ENCODE measurements at places on chromosomes 16 and 17.

DNA sequence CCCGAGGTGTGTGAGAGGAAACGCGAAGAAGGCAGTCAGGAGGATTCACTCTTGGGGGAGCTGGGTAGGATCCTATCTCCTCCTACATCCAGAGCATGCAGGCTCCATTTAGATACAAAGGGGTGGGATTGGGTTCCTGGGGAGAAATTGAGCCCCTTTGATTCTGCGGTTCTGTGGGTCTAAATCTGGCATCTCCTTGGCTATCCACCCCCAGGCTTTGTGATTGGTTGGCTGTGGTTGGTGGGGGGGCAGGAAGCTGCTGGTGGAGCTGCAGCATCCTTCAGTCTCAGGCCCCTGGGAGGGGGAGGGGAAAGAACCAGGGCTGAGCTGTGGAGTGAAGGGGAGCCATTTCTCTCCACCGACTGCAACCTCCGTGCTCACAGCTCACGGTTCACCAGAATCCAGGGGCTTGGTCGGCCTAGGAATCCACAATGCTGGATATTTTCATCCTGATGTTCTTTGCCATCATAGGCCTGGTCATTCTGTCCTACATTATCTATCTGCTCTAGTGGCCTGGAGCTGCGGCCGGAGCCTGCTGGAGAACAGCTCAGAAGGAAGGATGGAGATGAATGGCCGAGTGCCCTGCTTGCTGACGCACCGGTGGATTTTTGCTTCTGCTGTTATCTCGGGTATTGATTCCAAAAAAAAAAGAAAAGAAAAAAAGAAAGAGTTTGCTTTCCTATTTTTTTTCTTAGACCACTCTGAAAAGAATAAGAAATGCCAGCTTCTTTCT lies at the start of gene LASP1NB:
Gene LASP1NB, plus strand, starts transcription at position 352 of the 733 bp plus-strand sequence.
- H3K4me3 ChIP-seq: peak within 1 kb of the TSS; percentile 15
- H3K36me3 ChIP-seq: no peaks in the 10 kb centered on the region
- no peak for DNase-seq
- peak within 1 kb of the TSS; percentile 14 for H3K27ac ChIP-seq

DNA sequence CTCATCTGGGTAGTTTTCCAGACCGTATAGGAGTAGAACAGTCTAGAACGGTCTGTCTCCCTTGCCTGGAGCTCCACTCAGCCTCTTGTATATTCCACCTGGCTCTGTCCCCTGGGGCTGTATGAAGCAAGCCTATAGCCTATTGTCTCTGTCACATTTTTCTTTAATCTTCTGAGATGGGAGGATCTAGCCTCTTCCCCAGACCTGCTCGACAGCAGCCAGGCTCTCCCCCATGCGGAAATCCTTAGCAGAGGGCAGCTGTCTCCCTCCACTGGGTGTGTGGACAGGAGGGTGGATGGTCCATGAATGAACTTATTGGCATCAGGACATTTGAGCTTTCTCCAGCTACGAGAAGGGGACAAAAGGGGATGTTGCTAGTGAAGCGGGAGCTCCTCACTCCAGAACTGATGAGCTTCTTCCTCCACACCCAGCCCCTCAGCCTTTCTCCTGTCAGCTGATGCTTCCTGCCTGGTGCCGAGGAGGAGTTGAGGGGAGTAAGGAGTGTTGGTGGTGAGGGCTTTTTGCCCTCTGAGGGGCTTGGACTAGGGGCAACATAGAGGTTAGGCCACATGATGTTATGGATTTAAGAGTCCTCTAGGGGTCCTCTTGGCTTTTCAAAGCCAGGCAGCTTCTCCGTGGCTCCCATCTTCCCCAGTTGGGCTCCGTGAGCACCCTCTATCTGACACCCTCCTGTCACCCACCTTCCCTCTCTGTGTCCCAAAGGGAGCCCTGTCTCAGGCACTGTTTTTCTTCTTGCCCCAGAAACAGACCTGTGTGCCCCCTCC lies 28.0 kb downstream of the ARHGAP23 start:
- H3K4me3 ChIP-seq: no peak overlapping the region
- peaks cover 63% of the 10 kb centered on the region for H3K27me3 ChIP-seq
- no peak for DNase-seq
- peaks cover 22% of the 10 kb centered on the region for H3K4me1 ChIP-seq
- peak overlapping the region; percentile 14 for H3K27ac ChIP-seq

- no peak overlapping the region for H3K27ac ChIP-seq
- peaks cover 3% of the 10 kb centered on the region for H3K36me3 ChIP-seq
- H3K4me3 ChIP-seq: no peak overlapping the region
- H3K27me3 ChIP-seq: no peaks in the 10 kb centered on the region
- peaks cover 2% of the 10 kb centered on the region for H3K4me1 ChIP-seq
Measured at GRCh38 chr17:59074494-59074893, 32.2 kb downstream of the TRIM37 start.

- no peak overlapping the region for H3K27ac ChIP-seq
- peaks cover 20% of the 10 kb centered on the region for H3K27me3 ChIP-seq
- no peaks in the 10 kb centered on the region for H3K4me1 ChIP-seq
- H3K4me3 ChIP-seq: no peak overlapping the region
- no peaks in the 10 kb centered on the region for H3K36me3 ChIP-seq
Measured at GRCh38 chr17:69363488-69364210, 36.7 kb upstream of the ABCA5 start.

DNA sequence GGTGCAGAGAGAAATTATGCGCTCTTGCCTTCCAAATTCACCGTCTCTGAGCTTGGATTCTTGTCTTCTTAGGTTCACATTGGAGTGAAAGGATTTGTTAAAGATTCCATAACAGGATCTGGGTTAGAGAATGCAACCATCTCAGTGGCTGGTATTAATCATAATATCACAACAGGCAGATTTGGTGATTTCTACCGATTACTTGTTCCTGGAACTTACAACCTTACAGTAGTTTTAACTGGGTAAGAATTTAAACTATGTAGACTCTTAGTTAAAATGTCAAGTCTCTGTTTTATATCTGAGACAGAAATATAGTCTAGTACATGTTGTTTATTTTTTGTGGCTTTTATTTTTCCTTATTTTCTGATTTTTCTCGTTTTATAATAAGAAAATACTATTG lies 42.9 kb downstream of the CPD start:
- no peak overlapping the region for H3K4me3 ChIP-seq
- no peaks in the 10 kb centered on the region for H3K27me3 ChIP-seq
- H3K36me3 ChIP-seq: peaks cover 8% of the 10 kb centered on the region

- no peak overlapping the region for H3K4me3 ChIP-seq
- DNase-seq: no peak
- H3K36me3 ChIP-seq: no peaks in the 10 kb centered on the region
- H3K27me3 ChIP-seq: no peaks in the 10 kb centered on the region
- H3K27ac ChIP-seq: no peak overlapping the region
Measured at GRCh38 chr17:67496286-67496685, 119.2 kb downstream of the PITPNC1 start.

GRCh38 chr16:86026171-86026910 lies 127.4 kb downstream of the IRF8 start:
- no peak overlapping the region for H3K4me3 ChIP-seq
- no peaks in the 10 kb centered on the region for H3K4me1 ChIP-seq
- DNase-seq: no peak
- no peak overlapping the region for H3K27ac ChIP-seq
- no peaks in the 10 kb centered on the region for H3K36me3 ChIP-seq
- peaks cover 23% of the 10 kb centered on the region for H3K27me3 ChIP-seq

- no peak for DNase-seq
- peaks cover 15% of the 10 kb centered on the region for H3K4me1 ChIP-seq
- H3K27me3 ChIP-seq: no peaks in the 10 kb centered on the region
- peak overlapping the region; percentile 37 for H3K27ac ChIP-seq
- H3K36me3 ChIP-seq: no peaks in the 10 kb centered on the region
- no peak overlapping the region for H3K4me3 ChIP-seq
Measured at GRCh38 chr17:29549177-29549923, 17.5 kb downstream of the ABHD15 start.

DNA sequence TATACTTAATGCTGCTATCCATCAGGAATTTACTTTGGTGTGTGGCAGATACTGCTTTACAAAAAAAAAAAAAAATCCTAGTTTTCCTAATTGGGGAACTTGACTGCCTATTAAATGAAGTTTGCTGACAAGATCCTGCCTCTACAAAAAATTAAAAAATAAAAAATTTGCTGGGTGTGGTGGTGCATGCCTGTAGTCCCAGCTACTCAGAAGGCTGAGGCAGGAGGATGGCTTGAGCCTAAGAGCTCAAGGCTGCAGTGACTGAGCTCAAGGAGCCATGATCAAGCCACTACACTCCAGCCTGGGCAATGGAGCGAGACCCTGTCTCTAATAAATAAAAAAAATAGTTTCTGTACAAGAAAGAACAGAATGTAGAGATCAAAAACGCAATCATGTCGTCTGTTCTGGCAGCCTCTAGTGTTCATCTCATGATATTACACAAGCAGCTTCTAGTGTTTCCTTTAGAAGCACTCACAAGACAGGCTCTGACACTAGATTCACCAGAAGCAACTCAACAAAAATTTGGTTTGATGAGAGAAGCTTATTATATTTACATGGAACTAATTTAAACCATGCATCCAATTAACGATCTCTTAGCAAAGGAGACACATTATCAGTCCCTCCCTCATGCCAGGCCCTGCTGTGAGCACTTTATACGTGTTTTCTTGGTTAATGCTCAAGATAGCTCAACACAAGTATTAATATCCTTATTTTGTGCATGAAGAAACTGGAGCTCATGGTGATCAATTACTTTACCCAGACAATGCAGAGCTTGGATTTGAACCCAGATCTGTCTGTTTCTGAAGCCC lies 6.8 kb upstream of the KRTAP17-1 start:
- H3K27me3 ChIP-seq: no peaks in the 10 kb centered on the region
- peaks cover 25% of the 10 kb centered on the region for H3K4me1 ChIP-seq
- DNase-seq: no peak
- no peaks in the 10 kb centered on the region for H3K36me3 ChIP-seq
- H3K27ac ChIP-seq: peak overlapping the region; percentile 88
- no peak overlapping the region for H3K4me3 ChIP-seq

DNA sequence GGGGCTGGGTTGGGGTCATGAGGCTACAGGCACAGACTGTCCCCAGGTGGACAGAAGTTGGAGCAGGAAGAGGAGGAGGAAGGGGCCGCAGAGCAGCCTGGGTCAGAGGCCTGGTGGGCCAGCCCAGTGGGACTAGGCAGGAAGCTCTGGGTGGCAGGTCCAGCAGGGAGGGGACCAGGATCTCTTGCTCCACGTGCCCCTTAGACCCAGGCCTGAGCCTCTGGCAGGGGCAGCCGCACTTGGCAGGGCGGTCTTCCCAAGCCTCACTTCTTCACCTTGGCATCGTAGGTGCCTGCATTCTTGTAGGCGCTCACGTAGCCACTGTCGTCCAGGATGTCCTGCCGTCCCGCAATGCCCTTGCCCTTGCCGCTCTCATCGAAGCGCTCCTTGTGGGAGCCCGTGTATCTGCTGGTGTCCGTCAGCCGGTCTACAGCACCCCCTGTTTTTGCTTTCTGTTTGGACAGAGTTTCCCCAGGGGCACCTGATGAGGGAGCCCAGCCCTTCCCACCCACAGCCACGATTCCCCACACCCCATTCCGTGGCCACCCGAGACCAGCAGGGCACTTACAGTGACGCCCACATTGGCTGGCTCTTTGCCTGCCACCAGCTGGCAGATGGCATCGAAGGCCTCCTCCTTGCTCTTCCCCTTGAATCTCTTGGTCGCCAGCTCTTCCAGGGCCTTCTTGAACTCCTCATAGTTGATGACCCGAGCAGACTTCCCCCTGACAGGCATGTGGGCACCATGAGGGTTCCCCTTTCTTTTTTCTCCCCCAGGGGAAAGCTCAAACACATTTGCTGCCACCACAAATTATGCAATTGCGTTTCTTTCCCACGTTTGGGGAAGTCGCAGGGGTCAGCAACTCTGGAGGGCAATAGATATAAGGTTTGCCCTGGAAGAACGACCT lies 3.1 kb downstream of the TPPP3 start:
- peaks cover 14% of the 10 kb centered on the region for H3K4me1 ChIP-seq
- peaks cover 8% of the 10 kb centered on the region for H3K36me3 ChIP-seq

GRCh38 chr17:47785538-47786123 lies 36.0 kb downstream of the OSBPL7 start:
- peaks cover 6% of the 10 kb centered on the region for H3K36me3 ChIP-seq
- no peak overlapping the region for H3K27ac ChIP-seq
- no peak for DNase-seq
- H3K4me3 ChIP-seq: no peak overlapping the region
- peaks cover 33% of the 10 kb centered on the region for H3K27me3 ChIP-seq
- peaks cover 3% of the 10 kb centered on the region for H3K4me1 ChIP-seq

- no peak overlapping the region for H3K4me3 ChIP-seq
- no peaks in the 10 kb centered on the region for H3K27me3 ChIP-seq
- peaks cover 21% of the 10 kb centered on the region for H3K4me1 ChIP-seq
- DNase-seq: no peak
- no peak overlapping the region for H3K27ac ChIP-seq
Measured at GRCh38 chr17:7856011-7856810, 1.1 kb downstream of the NAA38 start.

DNA sequence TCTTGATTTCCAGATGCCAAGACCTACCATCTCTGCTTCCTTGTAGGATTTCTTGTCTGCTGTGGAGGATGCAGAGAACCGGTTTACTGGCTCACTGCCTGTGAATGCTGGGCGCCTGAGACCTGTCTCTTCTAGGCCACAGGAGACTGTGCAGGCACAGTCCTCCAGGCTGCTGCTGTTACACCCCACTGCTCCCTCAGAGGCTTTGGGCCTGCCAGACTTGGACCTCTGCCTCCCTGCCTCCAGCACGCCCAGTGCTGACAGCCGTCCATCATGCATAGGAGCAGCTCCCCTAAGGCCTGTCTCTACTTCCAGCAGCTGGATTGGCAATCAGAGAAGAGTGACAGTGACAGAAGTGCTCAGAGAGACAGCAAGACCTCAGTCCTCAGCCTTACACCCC lies 6.1 kb downstream of the HROB start:
- H3K36me3 ChIP-seq: peaks cover 2% of the 10 kb centered on the region
- no peak overlapping the region for H3K4me3 ChIP-seq
- peaks cover 3% of the 10 kb centered on the region for H3K4me1 ChIP-seq
- H3K27ac ChIP-seq: no peak overlapping the region
- no peak for DNase-seq
- H3K27me3 ChIP-seq: no peaks in the 10 kb centered on the region

- H3K27ac ChIP-seq: no peak overlapping the region
- no peak overlapping the region for H3K4me3 ChIP-seq
- H3K4me1 ChIP-seq: peaks cover 4% of the 10 kb centered on the region
- peaks cover 4% of the 10 kb centered on the region for H3K36me3 ChIP-seq
- no peaks in the 10 kb centered on the region for H3K27me3 ChIP-seq
Measured at GRCh38 chr16:11016993-11017392, 72.6 kb downstream of the CLEC16A start.

GRCh38 chr17:68955181-68955841 lies at the start of gene ABCA8:
Gene ABCA8, minus strand, starts transcription at chr17:68955392. Its CDS starts 13,358 bp downstream, at chr17:68942034.
- no peak within 1 kb of the TSS for H3K27ac ChIP-seq
- no peaks in the 10 kb centered on the region for H3K4me1 ChIP-seq
- H3K36me3 ChIP-seq: no peaks in the 10 kb centered on the region
- peaks cover 14% of the 10 kb centered on the region for H3K27me3 ChIP-seq
- DNase-seq: no peak
- H3K4me3 ChIP-seq: no peak within 1 kb of the TSS

- H3K4me1 ChIP-seq: no peaks in the 10 kb centered on the region
- peaks cover 12% of the 10 kb centered on the region for H3K27me3 ChIP-seq
- H3K27ac ChIP-seq: no peak overlapping the region
- DNase-seq: no peak
- peaks cover 5% of the 10 kb centered on the region for H3K36me3 ChIP-seq
Measured at GRCh38 chr17:34099859-34100515, 155.1 kb upstream of the CCL2 start.

GRCh38 chr16:80174416-80174815 lies 366.4 kb upstream of the DYNLRB2 start:
- H3K27me3 ChIP-seq: peaks cover 39% of the 10 kb centered on the region
- peaks cover 3% of the 10 kb centered on the region for H3K4me1 ChIP-seq
- no peaks in the 10 kb centered on the region for H3K36me3 ChIP-seq
- no peak for DNase-seq

GRCh38 chr17:49928837-49929475 lies 40.0 kb upstream of the DLX4 start:
- no peak for DNase-seq
- H3K4me3 ChIP-seq: no peak overlapping the region
- no peaks in the 10 kb centered on the region for H3K36me3 ChIP-seq
- no peaks in the 10 kb centered on the region for H3K4me1 ChIP-seq
- H3K27me3 ChIP-seq: peaks cover 78% of the 10 kb centered on the region

All from T-helper 17 cell (primary cell).